Chondrocyte (in vitro differentiated cells): ENCODE measurements at places on chromosomes 13 and 19. TPM values are rescaled to one million over a fixed set of nuclear protein-coding genes. Genes with fewer than 3 reads are reported as not detected.

EDNRB gene
- 0.12 TPM in 1 of 3 replicates, not detected in the others for total RNA-seq

CAMSAP3 gene
- 0.41 to 0.42 TPM in 2 of 3 replicates, not detected in the other for total RNA-seq

HDGFL2 gene
- 50.0 to 66.5 TPM (median 51.7 TPM) in 3 replicates for total RNA-seq

ZNF544 gene
- total RNA-seq: 16.2 to 24.7 TPM (median 17.4 TPM) in 3 replicates

PCDH20 gene
- 0.10 to 0.19 TPM (median 0.15 TPM) in 3 replicates for total RNA-seq

SHISA7 gene
- not detected in 3 replicates for total RNA-seq

TTC9B gene
- total RNA-seq: not detected in 3 replicates

CPB2 gene
- total RNA-seq: not detected in 3 replicates

GRIN3B gene
- 0.31 to 0.67 TPM (median 0.33 TPM) in 3 replicates for total RNA-seq

NLRP9 gene
- total RNA-seq: not detected in 3 replicates

GZMM gene
- not detected in 3 replicates for total RNA-seq

NCCRP1 gene
- total RNA-seq: not detected in 3 replicates

UBL5 gene
- 265 to 294 TPM (median 265 TPM) in 3 replicates for total RNA-seq

COL5A3 gene
- total RNA-seq: 24.8 to 65.9 TPM (median 63.6 TPM) in 3 replicates
